Panc1 (cell line): ENCODE measurements at places on chromosomes 3 and 15. TPM values are rescaled to one million over a fixed set of nuclear protein-coding genes. Genes with fewer than 3 reads are reported as not detected.

C2CD4A gene
- 0.15 TPM for total RNA-seq

EAF1 gene
- 16.1 TPM for total RNA-seq

C3orf49 gene
- not detected for total RNA-seq

SH2D7 gene
- not detected for total RNA-seq
